ENCODE measurements at places on chromosomes 12 and 14. TPM values are rescaled to one million over a fixed set of nuclear protein-coding genes. Genes with fewer than 3 reads are reported as not detected.

The OTUB2 gene
- total RNA-seq = 4.1 TPM

The FITM1 gene
- total RNA-seq = 136 TPM

The G2E3 gene
- total RNA-seq = 17.9 TPM

The ARPC3 gene
- total RNA-seq = 94.0 TPM

DNA sequence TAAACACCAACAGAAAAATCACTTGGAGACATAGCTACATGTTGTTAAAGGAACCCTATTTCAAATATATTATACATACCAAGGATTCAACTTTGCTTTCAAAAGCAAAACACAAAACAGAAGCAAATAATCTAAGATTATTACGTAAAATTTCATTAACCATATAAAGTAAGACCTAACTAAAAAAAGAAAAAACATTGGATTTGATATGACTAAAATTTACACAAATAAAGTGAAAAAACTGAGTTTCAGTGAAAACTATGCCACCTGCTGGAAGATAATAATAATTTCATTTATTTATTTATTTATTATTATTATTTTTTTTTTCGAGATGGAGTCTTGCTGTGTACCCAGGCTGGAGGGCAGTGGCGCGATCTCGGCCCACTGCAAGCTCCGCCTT, 45.2 kb downstream of the WDHD1 start:
- peak; percentile 41 for DNase-seq
- no peak overlapping the region for H3K27ac ChIP-seq
- H3K4me1 ChIP-seq = no peaks in the 10 kb centered on the region
- no peaks in the 10 kb centered on the region for H3K27me3 ChIP-seq

DNA sequence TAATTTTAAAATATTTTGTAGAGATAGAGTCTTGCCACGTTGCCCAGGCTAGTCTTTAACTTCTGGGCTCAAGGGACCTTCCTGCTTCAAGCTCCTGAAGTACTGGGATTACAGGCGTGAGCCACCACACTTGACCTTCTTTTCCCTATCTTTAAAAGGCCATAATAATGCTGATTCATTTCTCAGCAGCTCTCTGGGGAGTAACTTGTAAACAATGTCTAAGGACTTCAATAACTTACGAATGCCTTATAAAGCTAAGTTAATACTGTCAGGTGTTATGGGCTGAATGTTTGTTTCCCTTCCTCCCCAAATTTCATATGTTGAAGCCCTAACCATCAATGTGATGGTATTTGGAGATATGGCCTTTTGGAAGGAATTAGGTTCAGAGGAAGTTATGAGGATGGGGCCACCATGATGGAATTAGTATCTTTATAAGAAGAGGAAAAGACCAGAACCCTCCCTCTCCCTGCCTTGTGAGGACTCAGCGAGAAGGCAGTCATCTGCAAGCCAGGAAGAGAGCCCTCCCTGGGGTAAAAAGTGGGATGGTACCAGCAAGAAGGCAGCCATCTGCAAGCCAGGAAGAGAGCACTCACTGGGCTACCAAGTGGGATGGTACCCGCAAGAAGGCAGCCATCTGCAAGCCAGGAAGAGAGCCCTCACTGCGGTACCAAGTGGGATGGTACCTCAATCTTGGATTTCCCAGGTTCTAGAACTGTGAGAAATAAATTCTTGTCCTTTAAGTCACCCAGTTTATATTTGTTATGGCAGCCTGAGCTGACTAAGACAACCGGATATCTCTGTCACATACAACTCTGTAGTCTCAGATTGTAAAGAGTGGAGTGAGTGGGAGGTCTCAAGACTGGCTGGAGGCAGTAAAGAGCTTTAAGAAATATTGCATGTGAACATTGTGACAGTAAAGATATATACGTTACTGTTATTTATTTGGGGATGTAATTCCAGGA, 16.3 kb upstream of the YBX3 start:
- H3K27ac ChIP-seq = no peak overlapping the region
- no peaks in the 10 kb centered on the region for H3K36me3 ChIP-seq
- no peaks in the 10 kb centered on the region for H3K27me3 ChIP-seq
- H3K4me1 ChIP-seq = no peaks in the 10 kb centered on the region
- no peak for DNase-seq

GRCh38 chr12:68438601-68439000, 106.4 kb upstream of the MDM1 start:
- DNase-seq = no peak
- H3K27ac ChIP-seq = no peak overlapping the region
- H3K4me1 ChIP-seq = peaks cover 5% of the 10 kb centered on the region
- no peaks in the 10 kb centered on the region for H3K36me3 ChIP-seq

DNA sequence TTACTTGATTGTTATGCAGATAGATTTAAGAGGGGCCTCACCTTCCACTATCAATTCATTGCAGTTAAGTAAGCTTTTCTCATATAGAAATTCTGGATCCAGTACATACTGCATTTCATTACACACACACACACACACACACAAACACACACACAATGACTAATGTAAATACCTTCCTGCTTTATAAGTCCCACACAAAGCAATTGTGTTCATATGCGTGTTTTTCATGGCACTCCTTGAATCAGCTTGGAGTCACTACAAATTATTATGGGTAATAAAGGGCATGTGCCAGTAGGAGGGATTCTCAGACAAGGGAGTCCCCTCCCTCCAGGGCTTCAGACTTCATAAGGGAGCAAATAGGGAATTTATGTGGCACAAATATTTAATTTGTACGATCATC, 4.5 kb downstream of the MIPOL1 start:
- no peak for DNase-seq
- H3K36me3 ChIP-seq = no peaks in the 10 kb centered on the region
- no peak overlapping the region for H3K27ac ChIP-seq
- H3K27me3 ChIP-seq = no peaks in the 10 kb centered on the region
- H3K4me1 ChIP-seq = no peaks in the 10 kb centered on the region
- H3K4me3 ChIP-seq = no peak overlapping the region

DNA sequence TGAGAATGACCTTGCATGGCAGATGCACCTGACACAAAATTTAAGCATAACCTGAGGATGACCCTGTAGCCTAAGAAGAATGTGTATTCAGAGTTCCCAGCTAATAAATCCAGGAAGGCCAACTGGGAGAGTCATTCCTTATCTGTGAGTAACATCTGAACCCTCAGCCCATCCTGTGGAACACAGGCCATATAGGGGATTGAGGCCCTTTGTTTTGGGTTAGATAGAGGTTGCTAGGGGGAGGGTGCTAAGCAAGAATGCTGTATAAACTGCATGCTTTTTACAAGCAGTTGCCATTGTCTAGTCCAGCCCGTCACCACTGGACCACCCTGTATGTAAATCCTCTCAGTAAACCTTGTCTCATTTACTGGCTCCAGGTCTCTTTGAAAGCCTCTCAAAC, 77.0 kb downstream of the BICD1 start:
- no peaks in the 10 kb centered on the region for H3K27me3 ChIP-seq
- H3K4me1 ChIP-seq = peaks cover 9% of the 10 kb centered on the region
- H3K4me3 ChIP-seq = no peak overlapping the region
- DNase-seq = no peak
- H3K27ac ChIP-seq = no peak overlapping the region
- H3K36me3 ChIP-seq = no peaks in the 10 kb centered on the region

DNA sequence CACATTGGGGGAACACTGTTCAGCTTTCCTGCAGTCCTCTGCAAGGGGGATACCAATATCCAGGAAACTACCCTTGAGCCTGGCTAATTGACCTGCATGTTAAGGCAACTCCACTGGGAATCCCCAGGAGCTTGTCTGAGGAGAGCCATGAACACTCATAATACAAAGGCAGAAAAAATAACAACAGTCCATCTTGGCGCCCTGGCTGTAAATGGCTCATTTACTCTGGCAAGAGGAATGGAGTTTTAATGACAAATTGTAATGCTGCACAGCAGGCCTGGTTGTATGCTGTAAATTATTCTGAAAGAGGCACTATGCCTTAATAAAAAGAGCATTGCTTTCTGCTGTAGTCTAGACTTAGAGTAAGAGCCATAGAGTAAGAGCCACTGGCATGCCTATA, 58.3 kb downstream of the SLC8A3 start:
- H3K27me3 ChIP-seq = peaks cover 71% of the 10 kb centered on the region
- no peak for DNase-seq
- H3K4me1 ChIP-seq = no peaks in the 10 kb centered on the region
- no peak overlapping the region for H3K27ac ChIP-seq
- no peak overlapping the region for H3K4me3 ChIP-seq
- H3K36me3 ChIP-seq = no peaks in the 10 kb centered on the region

GRCh38 chr14:75879031-75879430, 102.8 kb downstream of the TGFB3 start:
- no peak overlapping the region for H3K27ac ChIP-seq
- no peaks in the 10 kb centered on the region for H3K27me3 ChIP-seq
- no peak for DNase-seq
- H3K4me1 ChIP-seq = no peaks in the 10 kb centered on the region
- H3K36me3 ChIP-seq = no peaks in the 10 kb centered on the region

GRCh38 chr14:35855876-35856481, 29.8 kb downstream of the BRMS1L start:
- no peaks in the 10 kb centered on the region for H3K36me3 ChIP-seq
- H3K27me3 ChIP-seq = no peaks in the 10 kb centered on the region
- H3K4me3 ChIP-seq = no peak overlapping the region
- H3K27ac ChIP-seq = no peak overlapping the region

DNA sequence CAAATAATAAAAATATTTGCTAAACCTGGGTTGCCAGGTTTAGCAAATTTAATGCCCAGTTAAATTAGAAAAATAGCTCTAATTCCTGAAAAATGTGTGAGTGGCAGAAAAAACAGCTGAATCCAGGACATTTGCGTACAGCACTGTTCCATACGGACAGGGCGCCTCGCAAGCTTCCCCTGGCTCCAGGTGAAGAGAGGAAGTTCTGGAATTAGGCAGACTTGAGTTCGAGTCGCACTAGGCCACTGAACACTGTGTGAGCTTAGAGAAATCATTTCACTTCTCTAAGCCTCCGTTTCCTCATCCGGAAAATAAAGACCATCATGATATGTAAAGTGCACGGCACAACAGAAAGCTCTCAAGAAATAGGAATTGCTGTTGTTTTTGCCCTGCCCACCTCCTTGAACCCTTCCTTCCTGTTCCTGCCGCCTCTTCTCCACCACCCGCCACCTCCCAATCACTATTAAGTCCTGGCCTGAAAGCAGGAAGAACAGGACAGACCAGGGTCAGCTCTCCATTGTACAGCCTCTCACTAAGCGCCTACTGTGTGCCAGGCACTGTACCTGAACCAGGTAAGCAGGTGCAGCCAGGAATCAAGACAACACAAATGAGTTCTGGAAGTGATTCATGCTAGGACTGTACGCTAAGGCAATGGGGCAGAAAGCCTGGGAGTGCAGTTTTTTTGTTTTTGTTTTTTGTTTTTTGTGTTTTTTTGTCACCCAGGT, 763 bp upstream of the PHETA1 start:
- H3K4me3 ChIP-seq = peak overlapping the region; percentile 93
- no peak for DNase-seq
- H3K27me3 ChIP-seq = no peaks in the 10 kb centered on the region
- H3K36me3 ChIP-seq = no peaks in the 10 kb centered on the region
- H3K4me1 ChIP-seq = no peaks in the 10 kb centered on the region
- H3K27ac ChIP-seq = no peak overlapping the region

DNA sequence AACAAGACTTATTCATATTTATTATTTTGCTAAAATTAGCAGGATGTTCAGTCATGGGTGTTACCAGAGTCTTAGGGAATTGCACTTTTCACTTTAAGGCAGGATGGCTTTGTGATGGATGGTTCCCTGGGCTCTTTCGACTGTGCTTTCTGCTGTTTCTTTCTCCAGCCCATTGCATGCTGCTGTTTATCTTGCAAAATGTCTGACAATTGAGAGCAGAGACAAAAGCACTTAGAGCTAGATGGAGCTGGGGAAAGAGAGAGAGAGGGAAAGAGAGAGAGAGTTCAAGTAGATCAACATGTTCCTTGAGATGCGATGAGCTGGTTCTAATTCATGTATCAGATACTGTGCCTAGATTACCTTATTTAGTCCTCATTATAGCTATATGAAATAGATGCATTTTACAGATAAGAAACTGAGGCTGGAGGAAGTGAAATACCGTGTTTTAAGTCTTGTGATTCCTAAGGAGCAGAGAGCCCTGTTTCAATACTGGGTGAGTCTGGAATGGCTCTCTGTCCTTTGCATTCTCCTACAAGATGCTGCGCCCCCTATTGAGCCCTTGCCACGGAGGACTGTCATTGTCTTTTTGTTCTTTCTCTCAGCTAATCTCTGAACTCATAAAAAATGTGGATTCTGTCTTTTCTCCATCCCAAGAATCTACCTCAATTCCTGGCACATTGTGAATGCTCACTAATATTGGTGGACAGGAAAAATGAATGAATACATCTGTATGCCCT, 227.9 kb downstream of the ALG10B start:
- no peak overlapping the region for H3K27ac ChIP-seq
- H3K4me1 ChIP-seq = no peaks in the 10 kb centered on the region
- no peak overlapping the region for H3K4me3 ChIP-seq
- DNase-seq = no peak

GRCh38 chr14:85934886-85935254, 404.9 kb downstream of the FLRT2 start:
- no peaks in the 10 kb centered on the region for H3K27me3 ChIP-seq
- DNase-seq = no peak
- no peaks in the 10 kb centered on the region for H3K36me3 ChIP-seq
- H3K4me1 ChIP-seq = no peaks in the 10 kb centered on the region

DNA sequence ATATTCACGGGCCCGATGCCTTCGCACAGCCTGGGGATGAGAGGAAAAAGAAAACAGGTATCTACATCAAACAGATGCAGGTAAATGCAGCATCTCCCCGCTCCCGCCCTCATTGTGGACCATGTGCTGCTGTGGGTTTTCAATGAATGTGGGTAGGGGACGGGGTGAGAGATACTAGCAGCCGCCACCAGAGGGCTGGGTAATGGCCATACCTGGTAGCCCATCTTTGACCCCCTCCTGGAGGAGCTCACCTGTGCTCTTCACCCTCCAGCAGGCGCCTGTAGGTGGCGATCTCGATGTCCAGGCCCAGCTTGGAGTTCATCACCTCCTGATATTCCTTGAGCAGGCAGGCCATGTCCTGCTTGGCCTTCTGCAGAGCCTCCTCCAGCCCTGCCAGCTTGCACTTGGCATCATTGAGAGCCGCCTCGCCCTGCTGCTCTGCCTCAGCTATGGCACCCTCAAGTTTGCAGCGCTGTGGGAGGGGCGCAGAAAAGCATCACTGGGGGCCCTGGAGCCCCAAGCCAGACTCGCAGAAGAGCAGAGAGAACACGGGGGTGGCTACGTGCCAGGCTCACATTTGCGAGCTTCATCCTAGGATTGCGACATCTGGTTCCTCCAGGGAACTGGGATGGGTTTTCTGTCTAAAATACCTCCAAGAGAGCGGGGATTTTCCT, 10.2 kb downstream of the KRT82 start:
- H3K27ac ChIP-seq = no peak overlapping the region
- no peak overlapping the region for H3K4me3 ChIP-seq
- no peaks in the 10 kb centered on the region for H3K36me3 ChIP-seq
- no peaks in the 10 kb centered on the region for H3K4me1 ChIP-seq
- H3K27me3 ChIP-seq = peaks cover 29% of the 10 kb centered on the region
